ENCODE measurements at places on chromosomes 2 and 18.

DNA sequence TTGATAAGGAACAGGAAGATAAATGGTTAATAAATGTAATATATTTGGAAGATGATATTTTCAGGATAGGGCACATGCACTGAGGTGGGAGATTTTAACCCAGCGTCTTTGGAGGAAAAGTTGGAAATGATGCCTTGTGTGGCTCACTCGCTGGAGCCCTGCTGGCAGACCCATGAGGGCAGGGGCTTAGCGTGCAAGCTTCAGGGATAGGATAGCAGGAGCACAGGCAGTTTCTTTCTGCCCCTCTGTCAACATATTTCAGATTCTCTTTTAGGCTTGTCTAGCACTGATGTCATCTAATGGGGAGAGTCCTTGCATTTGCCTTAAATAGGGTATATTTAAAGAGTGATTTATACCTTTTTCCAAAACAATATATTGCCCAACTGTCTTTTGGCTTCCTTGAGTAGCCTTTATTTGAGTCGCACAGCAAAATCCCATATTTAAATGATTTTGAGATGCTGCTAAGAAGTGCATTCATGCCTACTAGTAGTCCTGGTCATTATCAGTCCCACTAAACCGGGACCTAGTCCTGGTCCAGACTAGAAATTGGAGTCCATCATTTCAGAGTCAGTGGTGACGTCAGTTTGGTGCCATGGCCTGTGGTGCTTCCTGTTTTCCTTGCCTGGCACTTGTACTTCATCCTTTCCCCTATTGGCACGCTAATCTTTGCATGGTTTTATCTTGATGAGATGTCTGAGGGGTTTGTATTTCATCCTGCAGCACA is 45.8 kb downstream of the SH3RF3 start:
- no peak for ATAC-seq

- no peak for ATAC-seq
Observed at GRCh38 chr2:83280391-83280790, 1178.7 kb downstream of the SUCLG1 start.

DNA sequence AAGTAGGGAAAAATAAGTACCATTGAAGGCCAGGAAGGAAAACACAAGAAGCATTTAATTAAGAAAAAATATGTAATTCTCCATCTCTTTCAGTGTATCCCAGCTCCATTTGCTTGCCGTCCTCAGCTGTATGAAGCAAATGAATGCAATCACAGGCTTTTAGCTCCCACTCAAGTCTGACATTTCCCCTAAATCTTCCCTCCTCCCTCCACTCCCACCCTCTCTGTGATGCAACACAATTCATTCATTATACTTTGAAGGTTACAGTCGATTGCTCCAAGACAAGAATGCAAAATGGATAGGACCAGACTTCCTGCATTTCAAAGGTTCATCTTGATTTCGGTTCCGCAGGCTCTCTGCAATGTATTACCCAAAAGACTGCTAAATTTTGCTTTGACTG is 172.7 kb upstream of the SERPINE2 start:
- ATAC-seq = no peak

GRCh38 chr2:235824331-235824730 is 330.5 kb downstream of the AGAP1 start:
- no peak for ATAC-seq

DNA sequence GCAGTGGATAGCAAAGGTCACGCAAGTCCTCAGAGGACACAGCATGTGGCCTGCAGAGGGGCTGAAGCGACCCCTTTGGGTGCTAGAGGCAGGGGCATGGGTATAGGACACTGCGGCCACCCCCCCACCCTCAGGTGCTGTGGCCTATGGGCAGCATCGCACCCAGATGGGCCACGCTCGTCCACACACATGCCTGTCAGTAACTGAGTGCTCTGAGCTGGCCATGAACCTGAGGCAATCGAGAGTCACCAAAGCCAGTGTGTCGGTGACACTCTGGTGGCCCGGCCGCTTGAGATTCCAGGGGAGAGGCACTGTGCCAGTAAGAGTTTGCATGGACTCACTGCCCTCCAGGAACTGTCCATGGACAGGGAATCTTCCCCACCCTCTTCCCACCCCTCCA is 22.7 kb upstream of the PTPN2 start:
- ATAC-seq = no peak

GRCh38 chr18:24271381-24272228 is 126.0 kb downstream of the OSBPL1A start:
- peak; percentile 45 for ATAC-seq

DNA sequence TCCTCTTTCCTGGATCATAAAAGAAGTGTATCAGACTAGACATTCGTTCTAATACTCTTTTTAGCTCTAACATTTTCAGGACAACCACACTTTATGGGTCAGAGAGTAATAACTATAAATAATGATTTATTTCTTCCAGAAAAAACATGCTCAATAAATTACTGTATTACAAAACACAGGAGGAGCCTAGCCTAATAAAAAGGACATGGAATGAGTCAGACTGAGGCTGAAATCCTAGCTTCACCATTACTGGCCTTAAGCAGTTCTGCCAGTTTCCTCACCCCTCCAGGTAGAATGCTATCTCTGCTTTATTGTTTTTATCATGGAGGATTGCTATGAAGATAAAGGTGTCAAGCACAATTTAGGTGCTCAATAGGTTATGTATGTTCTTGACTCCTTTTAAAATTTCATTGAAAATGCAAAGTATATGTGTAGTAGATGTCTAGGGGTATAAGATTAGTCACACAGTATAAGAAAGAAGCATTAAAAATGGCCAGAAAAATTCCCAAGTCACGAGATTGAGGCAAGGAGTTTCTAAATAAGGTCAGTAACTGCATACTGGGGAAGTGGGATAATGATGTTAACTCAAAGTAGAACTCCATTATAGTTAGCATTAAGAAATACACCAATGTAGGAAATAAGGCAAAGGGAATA is 105.5 kb upstream of the NEUROD1 start:
- ATAC-seq = no peak

GRCh38 chr18:50183556-50183955 is 11.4 kb downstream of the MYO5B start:
- no peak for ATAC-seq

Measured in activated CD4-positive, CD25-positive, alpha-beta regulatory T cell treated with anti-CD3 and anti-CD28 coated beads, Interleukin-2, amount 50 U/mL, for 24 hours (primary cell).